ENCODE measurements at places on chromosomes 1 and 21.

- DNase-seq = no peak
Observed at GRCh38 chr1:29664711-29665110, 428.4 kb downstream of the PTPRU start.

GRCh38 chr1:245441689-245442088, 286.9 kb downstream of the KIF26B start:
- no peak for DNase-seq

DNA sequence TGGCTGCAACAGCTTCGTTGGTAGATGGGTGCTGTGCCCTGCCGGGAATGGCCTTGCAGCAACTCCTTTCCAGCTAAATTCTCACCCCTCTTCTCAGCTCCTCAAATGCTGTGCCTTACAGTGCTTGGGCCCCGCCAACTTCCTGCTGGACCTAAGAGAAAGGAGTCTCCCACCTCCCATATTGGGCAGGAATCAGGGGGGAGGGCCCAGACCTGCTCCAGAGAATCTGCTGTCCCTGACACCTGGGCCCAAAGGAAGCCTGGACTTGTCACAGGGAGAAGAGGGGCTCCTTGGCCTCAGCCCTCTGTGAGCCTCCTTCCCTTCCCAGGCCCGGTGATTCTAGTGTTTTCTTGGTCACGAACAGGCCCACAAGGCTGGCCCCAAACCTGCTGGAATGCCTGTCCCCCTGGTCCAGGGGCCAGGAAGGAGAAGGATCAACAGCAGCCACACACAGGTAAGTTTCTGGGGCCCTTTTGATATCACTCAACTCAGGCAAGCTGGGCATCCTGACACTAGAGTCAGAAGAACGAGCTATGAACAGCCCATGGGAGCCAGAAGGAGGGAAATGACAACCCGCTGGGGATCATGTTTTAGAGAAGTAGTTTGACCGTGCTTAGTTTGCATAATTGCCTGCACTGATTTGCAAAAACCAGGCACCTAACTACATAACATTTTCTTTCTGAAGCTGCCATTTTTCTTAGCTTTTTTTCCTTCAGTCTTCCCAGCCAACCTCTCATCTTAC, 86.2 kb downstream of the CD247 start:
- no peak for DNase-seq

DNA sequence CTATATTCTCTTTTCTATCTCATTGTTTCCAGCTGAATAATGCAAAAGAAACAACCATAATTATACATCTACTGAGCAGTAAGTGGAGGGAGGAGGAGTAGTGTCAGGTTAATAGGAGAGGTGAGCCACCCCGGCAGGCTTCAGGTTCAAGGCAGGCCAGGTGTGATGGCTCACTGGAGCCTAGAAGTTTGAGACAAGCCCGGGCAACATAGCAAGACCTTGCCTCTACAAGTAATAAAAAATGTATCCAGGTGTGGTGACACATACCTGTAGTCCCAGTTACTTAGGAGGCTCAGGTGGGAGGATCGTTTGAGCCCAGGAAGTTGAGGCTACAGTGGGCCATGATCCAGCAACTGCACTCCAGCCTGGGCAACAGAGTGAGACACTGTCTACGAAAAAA, 1.9 kb upstream of the DIP2A start:
- DNase-seq = no peak

GRCh38 chr21:31636874-31637273, 22.6 kb upstream of the SOD1 start:
- no peak for DNase-seq

GRCh38 chr1:90911353-90911752, 110.5 kb downstream of the ZNF644 start:
- no peak for DNase-seq

GRCh38 chr1:208235982-208236761, 8.0 kb downstream of the PLXNA2 start:
- no peak for DNase-seq

DNA sequence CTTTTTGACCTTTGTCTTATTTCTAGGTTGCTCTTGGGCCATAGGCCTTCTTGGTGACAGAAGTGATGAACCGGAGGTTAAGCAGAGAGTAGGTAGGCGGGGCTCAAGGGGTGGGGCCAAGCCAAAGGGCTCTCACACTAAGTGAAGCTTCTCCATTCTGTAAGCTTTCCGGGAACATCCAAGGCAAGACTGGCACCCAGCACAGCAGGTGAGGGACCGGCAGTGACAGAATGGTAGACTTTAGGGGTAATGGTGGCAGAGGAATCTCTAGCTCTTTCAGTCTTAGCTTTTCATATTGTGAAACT, at the start of gene TNFAIP8L2:
TNFAIP8L2 (plus strand) TSS at position 135 of the 305 bp plus-strand sequence. CDS start 2,049 bp downstream, outside the sequence.
- DNase-seq = no peak

- no peak for DNase-seq
Observed at GRCh38 chr1:41823471-41823870, 95.3 kb downstream of the HIVEP3 start.

All from HS-27A (cell line).